Naive thymus-derived CD4-positive, alpha-beta T cell (primary cell): ENCODE measurements at places on chromosomes 5 and 9. TPM values are rescaled to one million over a fixed set of nuclear protein-coding genes. Genes with fewer than 3 reads are reported as not detected.
A peak's percentile ranks its signal among the peaks of the same experiment; 100 is the strongest.

DNA sequence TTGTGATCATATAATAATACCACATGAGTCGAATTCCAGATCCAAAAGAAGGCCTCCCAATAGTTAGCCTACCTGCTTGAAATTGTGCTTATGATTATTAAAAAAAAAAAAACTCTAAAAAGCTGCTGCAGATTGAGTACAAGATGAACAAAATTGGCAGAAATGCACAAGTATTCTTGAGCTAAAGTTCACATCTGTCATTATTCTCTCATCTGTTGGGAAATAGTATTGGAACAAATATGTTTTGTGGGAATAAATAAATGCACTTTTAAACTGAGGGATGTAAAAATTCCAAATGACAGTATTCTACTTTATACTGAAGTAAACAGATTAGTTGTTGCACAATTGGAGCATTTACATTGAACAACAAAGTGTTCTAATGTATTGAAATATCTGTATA is 15.7 kb downstream of the DAB2 start:
- no peak for DNase-seq
- H3K4me3 ChIP-seq = no peak overlapping the region
- H3K27me3 ChIP-seq = no peaks in the 10 kb centered on the region
- no peak overlapping the region for H3K27ac ChIP-seq
- no peaks in the 10 kb centered on the region for H3K4me1 ChIP-seq

TAS2R1 gene
- total RNA-seq = not detected

DNA sequence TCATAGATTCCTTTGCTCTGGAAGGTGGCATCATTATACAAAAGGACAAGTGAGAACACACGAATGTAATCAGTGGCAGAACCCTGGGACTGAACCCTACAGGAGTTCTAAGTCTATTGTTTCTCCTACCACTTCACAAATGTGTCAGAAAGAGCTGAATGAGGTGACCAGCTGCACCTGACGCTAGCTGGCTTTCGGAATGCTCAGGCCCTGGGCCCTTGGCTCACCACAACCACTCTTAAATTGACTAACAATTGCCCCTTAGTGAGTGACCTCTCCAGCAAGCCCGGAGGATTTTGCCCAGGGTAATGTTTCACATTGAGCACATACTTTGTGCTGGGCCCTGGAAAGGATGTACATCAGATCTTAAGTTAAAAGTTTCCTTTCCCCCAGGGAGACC is 41.2 kb upstream of the ABCA1 start:
- DNase-seq = no peak
- H3K4me1 ChIP-seq = peaks cover 6% of the 10 kb centered on the region
- peaks cover 5% of the 10 kb centered on the region for H3K27me3 ChIP-seq
- H3K36me3 ChIP-seq = no peaks in the 10 kb centered on the region

SOHLH1 gene
- total RNA-seq = not detected

DNA sequence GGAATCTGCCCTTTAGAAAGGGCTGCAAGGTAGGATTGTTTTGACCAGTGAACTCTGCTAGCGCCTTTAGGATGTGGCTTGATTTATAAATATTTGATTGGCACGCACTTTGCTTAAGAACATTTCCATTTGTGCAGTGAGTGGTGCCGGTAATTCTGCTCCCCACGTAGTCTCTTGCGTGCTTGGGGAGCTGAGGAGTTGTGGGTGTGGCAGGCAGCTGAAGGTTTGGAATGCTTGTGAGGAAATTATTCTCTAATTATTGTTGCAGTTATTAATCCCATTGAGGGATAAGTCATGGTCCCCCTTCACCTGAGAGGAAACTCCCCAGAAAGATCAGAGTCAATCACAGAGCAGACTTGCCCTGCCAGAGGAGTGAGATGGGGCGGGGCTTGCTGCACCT is 76.7 kb downstream of the FGF1 start:
- H3K4me1 ChIP-seq = no peaks in the 10 kb centered on the region
- no peaks in the 10 kb centered on the region for H3K27me3 ChIP-seq
- DNase-seq = no peak

SLC6A7 gene
- total RNA-seq = not detected

DNA sequence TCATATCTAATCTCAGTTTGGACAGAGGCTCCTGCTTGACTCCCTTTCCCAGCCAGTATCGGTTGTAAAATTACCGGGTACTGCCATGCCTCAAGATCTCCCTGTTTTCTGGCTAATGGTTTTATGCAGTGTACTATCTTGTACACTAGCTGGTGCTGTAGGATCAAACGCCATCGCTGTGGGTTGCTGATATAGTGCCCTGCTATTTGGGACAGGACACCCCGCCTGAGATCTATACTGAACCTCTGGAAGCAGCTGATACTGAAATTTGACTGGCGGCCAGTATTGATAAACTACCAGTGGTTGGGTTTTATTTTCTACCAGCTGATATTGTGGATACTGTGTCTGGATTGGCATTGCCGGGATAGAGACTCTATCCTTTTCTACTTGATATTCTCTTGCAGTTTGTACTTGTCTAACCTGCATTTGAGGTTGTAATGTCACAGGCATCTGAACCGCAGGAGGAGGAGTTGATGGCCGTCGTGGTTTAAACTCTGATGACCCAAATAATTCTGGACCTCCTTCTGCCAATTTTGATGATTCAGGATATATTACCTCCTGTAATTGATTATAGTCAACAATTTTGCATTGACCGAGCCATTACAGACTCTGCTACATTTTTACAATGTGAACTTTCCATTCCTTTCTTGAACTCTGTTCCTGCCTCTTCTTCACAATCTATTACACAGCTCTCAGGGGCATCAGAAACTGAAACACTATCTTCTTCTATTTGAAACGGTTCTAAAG is 112.5 kb upstream of the LARP1 start:
- DNase-seq = no peak
- H3K36me3 ChIP-seq = no peaks in the 10 kb centered on the region
- no peaks in the 10 kb centered on the region for H3K4me1 ChIP-seq
- no peak overlapping the region for H3K4me3 ChIP-seq
- H3K27me3 ChIP-seq = no peaks in the 10 kb centered on the region
- no peak overlapping the region for H3K27ac ChIP-seq

DNA sequence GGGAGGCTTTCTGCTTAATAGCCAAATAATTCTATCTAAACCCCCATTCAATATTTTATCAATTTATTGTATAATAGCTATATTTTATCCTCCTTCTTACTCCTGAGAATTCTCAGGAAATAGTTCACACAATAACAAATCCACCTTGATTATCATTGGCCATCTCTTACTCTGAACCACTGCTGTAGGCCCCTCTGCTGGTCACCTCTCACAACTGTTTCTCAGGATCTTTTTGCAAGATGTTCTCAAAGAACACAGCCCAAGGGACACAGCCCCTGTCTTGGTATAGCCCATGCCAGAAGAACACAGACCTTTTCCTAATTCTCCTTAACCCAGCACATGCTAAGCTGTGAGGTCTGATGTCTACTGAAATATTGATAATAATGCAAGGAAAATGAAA is 74.9 kb upstream of the HTR4 start:
- no peaks in the 10 kb centered on the region for H3K4me1 ChIP-seq
- no peaks in the 10 kb centered on the region for H3K36me3 ChIP-seq
- no peak overlapping the region for H3K27ac ChIP-seq

PCA3 gene
- not detected for total RNA-seq

HRH2 gene
- 12.9 TPM for total RNA-seq

DNA sequence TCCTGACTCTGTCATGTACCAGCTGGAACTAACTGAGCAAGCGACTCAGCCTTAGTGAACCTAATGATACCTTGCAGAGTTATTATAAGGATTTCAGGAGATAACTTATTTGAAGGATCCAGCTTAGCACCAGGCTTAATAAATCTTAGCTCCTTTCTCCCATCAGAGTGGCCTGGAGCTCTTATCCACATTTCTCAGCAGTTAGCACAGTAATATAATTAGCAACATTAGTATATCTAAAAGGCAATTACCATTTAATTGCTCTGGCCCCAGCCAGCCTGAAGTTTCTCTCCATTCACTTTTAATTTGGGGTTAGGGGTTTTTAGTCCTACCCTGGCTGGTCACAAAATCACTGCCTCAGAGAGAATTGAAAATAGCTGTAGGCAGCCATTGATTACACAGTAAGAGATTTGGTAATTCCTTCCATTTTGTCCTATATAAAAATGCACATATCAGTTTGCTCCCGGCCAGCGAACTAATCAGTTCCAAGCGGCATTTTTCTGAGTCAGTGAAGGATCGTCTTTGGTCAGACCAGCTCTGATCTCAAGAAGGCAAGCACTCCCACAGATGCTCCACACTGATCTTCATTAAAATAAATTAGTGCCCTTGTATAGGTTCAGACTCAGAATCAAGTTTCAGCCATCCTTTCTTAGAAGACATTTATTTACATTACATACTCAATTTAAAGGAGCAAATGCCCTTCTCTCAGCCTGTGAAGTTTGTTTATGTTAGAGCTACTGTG is 56.6 kb downstream of the SNCAIP start:
- no peaks in the 10 kb centered on the region for H3K4me1 ChIP-seq
- no peak for DNase-seq
- H3K36me3 ChIP-seq = no peaks in the 10 kb centered on the region
- H3K4me3 ChIP-seq = no peak overlapping the region
- H3K27me3 ChIP-seq = no peaks in the 10 kb centered on the region

DNA sequence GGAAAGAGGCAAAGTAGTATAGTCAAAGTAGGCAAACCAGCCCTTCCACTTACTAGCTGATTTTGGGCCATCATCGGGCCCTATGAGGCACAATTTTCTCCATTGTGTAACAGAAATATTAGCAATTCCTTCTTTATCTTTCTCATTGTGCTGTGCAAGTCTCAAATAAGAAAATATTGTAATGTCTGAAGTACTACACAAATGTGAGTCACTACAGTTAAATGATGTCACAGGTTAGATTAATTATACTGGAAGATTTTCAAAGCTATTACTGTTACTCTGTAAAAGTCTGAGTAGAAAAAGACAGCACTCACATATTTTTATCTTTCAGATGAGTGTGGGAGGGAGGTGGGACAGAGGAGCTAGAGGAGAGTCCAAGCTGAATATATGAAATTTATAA is 12.4 kb upstream of the TMC1 start:
- no peaks in the 10 kb centered on the region for H3K36me3 ChIP-seq
- no peaks in the 10 kb centered on the region for H3K27me3 ChIP-seq
- no peak overlapping the region for H3K4me3 ChIP-seq
- no peak overlapping the region for H3K27ac ChIP-seq

- H3K27me3 ChIP-seq = no peaks in the 10 kb centered on the region
- no peak overlapping the region for H3K27ac ChIP-seq
- no peak for DNase-seq
- no peaks in the 10 kb centered on the region for H3K36me3 ChIP-seq
- no peaks in the 10 kb centered on the region for H3K4me1 ChIP-seq
Measured at GRCh38 chr9:109455391-109455790, 42.7 kb downstream of the PTPN3 start.

MAP1B gene
- total RNA-seq = not detected

GRCh38 chr5:123283031-123283430 is 140.2 kb downstream of the CEP120 start:
- H3K27ac ChIP-seq = no peak overlapping the region
- no peak overlapping the region for H3K4me3 ChIP-seq

DNA sequence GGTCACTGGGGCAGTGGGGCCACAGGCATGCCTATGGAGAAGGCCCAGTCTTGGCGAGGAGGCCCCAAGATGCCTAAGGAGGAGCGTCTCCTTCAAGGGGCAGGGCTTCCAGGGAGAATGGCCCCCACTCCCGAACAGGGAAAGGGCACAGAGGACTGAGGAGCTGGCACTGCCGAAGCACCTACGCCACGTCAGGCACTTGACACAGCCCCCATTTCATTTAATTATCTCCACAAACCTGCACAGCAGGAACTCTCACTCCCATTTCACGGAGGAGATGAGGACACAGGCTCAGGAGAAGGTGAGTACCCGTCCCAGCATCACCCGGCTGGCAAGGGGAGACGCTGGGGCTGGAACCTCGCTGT is 26.0 kb downstream of the EGR1 start:
- no peak overlapping the region for H3K27ac ChIP-seq
- peaks cover 13% of the 10 kb centered on the region for H3K4me1 ChIP-seq
- no peak for DNase-seq
- no peaks in the 10 kb centered on the region for H3K36me3 ChIP-seq

DNA sequence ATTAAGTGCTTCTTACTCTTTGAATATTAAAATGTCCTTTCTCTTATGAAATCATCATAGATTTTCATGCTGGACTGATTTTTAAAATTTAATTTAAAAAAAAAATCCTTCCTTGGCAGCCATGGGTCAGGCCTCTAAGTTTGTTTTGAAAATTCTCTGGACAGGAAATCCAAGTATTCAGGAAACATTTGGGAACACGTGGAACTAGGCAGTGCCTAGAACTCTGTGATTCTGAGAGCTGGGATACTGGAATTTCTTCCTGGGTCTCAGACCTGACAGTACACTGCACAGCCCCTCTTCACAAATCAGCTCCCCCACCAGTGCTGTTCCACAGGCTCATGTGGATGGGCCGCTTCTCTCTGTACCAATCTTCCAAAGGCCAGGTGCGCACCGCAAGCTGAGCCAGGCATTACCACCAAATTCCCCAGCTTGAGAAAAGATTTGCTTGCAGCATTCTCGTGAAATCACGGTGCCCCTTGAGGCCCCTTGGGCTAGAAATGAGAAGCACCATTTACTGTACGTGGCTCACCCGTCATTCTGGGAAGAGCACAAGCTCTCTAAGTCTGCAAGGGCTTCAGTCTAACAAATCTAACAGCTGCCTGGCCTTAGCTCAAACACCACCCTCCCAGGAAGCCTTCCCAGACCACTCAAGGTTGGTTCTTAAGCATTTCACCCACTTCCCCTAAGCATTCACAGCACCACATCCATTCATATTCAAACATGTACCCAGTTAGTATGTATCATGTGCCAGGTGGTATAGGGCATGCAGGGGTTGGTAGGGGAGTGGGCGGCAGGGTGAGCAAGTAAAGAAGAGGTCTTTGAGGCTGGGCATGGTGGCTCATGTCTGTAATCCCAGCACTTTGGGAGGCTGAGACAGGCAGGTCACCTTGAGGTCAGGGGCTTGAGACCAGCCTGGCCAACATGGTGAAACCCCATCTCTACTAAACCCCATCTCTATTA is 26.5 kb downstream of the B4GALT1 start:
- no peaks in the 10 kb centered on the region for H3K36me3 ChIP-seq
- peak overlapping the region; percentile 2 for H3K4me3 ChIP-seq
- peak overlapping the region; percentile 25 for H3K27ac ChIP-seq
- no peaks in the 10 kb centered on the region for H3K27me3 ChIP-seq
- DNase-seq = no peak
- H3K4me1 ChIP-seq = peaks cover 100% of the 10 kb centered on the region

- no peaks in the 10 kb centered on the region for H3K27me3 ChIP-seq
- H3K36me3 ChIP-seq = no peaks in the 10 kb centered on the region
- no peak for DNase-seq
- H3K4me3 ChIP-seq = no peak overlapping the region
- H3K27ac ChIP-seq = no peak overlapping the region
Measured at GRCh38 chr5:97266576-97266975, 83.5 kb upstream of the RIOK2 start.

UGT3A2 gene
- not detected for total RNA-seq

- no peak for DNase-seq
- H3K36me3 ChIP-seq = no peaks in the 10 kb centered on the region
- H3K4me1 ChIP-seq = no peaks in the 10 kb centered on the region
Measured at GRCh38 chr5:135243556-135244285, 155.3 kb downstream of the MACROH2A1 start.

- H3K4me3 ChIP-seq = no peak overlapping the region
- no peaks in the 10 kb centered on the region for H3K27me3 ChIP-seq
- DNase-seq = no peak
- H3K4me1 ChIP-seq = no peaks in the 10 kb centered on the region
- no peak overlapping the region for H3K27ac ChIP-seq
- H3K36me3 ChIP-seq = no peaks in the 10 kb centered on the region
Measured at GRCh38 chr5:23626961-23627360, 119.6 kb downstream of the PRDM9 start.
